Femur (tissue), 1 donor: ENCODE measurements at places on chromosomes 5 and 9.

DNA sequence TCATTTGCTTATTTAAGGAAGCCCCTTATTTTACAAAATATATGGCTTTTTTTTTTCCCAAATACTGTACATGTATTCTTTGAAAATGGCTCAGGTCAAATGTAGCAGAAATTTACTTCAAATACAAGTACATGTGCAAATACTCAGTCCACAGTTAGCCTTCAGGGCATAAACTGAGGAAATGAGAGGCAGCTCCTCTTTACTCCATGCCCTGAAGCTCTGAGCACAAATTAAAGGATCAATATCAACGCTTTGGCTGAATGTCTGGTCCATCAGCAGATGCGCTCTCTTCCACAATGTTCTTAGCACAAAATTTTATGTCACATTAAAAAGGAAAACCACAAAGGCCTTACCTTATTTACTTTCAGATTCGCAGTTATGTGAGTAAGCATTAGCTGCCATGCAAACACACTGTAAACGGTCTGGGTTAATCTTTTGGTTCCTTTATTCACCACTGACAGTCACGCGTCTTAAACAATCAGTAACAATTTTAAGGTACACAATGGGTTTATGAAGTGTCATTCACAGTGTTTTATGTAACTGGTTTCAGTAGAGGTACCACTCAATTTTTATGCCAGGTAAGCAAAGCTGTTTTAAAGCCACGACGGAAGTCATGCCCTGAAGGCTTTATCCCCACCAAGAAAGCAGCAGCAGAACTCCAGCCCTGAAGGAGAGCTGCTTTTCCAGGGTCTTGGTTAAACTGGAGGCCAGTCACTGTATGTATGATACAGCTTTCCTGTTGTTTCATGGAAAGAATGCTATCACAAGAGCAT, 103.4 kb downstream of the OTULIN start:
- DNase-seq = no peak

DNA sequence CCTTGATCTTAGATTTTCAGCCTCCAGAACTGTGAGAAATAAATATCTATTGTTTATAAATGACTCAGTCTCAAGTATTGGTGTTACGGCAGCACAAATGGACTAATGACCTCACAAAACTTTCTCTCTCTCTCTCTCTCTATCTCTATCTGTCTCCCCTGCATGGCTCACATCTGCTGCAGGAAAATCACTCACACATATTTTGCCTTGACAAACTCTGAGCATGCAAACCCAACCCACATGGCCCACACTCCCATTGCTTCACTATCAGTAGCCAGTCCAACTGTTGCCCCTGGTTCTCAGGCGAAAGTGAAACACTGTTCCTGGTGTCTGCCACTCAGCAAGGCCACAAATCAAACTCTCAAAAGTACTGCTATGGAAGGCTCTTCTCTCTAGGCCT, 66.4 kb upstream of the PIK3R1 start:
- DNase-seq = no peak

DNA sequence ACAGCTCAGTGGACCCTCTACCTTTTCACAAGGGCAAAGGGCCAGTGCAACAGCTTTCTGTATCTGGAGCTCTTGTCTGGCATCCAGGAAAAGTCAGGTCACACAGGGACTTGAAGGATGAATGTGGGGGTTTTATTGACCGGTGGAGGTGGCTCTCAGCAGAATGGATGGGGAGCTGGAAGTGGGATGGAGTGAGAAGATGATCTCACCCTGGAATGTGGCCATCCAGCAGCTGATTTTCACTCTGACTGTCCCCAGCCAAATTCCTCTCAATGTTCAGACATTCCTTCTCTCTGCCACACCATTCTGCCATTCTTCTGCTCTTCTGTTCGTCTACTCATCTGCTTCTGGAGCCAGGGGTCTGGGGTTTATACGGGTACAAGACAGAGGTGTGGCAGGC, 1119.9 kb downstream of the TAF11L14 start:
- no peak for DNase-seq

GRCh38 chr9:132293145-132293721, 61.6 kb downstream of the SETX start:
- no peak for DNase-seq

GRCh38 chr5:84729326-84729725, 344.6 kb upstream of the EDIL3 start:
- no peak for DNase-seq
